Right renal cortex interstitium (tissue), 3 donors: ENCODE measurements at places on chromosomes 13 and 19.

GRCh38 chr19:37977992-37978391 lies 71.0 kb downstream of the SIPA1L3 start:
- DNase-seq: no peak

- no peak for DNase-seq
These were observed 67.4 kb downstream of the GGACT start for GRCh38 chr13:100520936-100521850.

DNA sequence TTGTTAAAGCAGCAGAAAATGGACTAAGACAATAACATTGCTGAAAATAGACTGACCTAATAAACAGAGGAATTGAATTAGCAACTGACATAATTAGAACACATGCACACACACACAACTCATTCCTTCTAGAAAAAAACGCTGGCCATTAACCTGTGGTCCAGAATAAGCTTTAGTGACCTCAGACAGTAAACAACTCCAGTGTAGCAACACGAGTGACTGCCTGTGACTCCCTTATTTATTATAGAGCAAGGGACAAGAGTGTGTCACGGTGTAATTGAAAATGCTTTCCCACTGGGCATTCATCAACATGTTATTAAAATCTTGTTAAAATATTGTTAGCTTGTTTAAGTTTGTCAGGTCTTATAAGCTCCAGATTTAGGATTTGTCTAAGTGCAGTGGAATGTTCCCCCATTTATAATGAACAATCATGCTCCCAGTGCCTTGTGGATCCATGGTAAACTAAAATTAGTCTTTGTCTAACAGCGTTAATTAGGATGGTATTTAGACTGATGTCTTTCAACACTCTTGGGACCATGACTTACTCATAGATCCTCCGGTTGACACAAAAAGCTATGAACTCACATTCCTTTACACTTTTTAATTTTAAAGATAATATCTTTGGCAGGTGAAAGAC lies 111.7 kb upstream of the IRS2 start:
- no peak for DNase-seq

- DNase-seq: no peak
These were observed 53.0 kb downstream of the DPY19L3 start for GRCh38 chr19:32458500-32459123.

DNA sequence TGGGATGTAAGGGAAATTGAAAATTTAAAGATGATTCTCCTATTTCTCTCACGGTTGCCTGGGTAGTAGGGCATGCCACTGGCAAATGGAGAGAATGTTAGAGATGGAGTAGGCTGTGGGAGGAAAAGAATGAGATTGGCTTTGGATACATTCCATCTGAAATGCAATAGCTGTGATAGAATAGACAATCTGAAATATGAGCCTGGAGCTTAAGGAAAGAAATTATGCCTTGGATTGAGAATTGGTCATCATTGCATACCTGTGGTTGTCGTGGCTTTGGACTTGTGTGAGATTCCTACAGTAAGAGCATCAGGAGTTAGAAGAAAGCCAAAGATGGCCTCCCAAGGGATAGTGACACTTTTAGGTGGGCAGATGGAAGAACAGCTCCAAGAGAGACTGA lies 305.1 kb upstream of the SLC10A2 start:
- DNase-seq: no peak

GRCh38 chr13:42405665-42406390 lies 133.9 kb downstream of the AKAP11 start:
- no peak for DNase-seq

- DNase-seq: no peak
These were observed 191.0 kb downstream of the SHISA2 start for GRCh38 chr13:25860862-25861261.

DNA sequence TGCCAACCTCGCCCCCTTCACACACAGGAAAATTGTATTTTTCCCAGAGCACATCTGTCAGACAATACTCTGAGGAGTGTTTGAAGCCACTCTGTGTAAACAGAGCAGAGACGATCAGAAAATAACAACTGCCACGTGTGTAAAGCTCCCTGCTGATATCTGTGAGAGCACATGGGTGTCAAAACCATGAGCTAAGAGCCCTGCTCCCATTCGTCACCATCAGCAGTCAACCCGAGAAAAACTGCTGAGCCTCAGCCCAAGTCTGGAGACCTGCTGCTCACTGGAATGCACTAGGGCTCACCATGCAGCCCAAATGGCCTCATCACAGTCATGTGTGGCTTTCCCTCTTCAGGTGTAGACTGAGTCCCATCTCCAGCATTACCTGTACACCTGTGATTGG lies 304.1 kb downstream of the FGF14 start:
- no peak for DNase-seq

DNA sequence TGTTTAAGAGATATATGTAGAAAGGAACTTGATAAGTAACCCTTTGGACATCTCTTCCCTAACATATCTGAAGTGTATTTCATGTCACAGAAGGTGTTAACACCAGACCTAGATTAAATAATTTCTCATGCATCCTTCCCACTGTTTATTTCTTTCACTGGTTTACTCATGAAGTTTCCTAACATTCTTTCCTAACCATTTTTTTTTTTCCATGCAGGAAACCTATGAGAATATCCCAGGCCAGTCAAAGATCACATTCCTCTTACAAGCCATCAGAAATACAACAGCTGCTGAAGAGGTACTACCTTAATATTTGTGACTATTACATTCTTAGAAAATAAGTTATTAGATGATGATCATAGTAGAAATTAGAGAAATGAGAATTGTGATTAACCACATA lies 28.8 kb downstream of the IPO5 start:
- DNase-seq: no peak

- DNase-seq: no peak
These were observed 118.4 kb downstream of the MYO16 start for GRCh38 chr13:108747843-108748242.

- no peak for DNase-seq
These were observed 1545.1 kb upstream of the PCDH20 start for GRCh38 chr13:62960723-62961122.

DNA sequence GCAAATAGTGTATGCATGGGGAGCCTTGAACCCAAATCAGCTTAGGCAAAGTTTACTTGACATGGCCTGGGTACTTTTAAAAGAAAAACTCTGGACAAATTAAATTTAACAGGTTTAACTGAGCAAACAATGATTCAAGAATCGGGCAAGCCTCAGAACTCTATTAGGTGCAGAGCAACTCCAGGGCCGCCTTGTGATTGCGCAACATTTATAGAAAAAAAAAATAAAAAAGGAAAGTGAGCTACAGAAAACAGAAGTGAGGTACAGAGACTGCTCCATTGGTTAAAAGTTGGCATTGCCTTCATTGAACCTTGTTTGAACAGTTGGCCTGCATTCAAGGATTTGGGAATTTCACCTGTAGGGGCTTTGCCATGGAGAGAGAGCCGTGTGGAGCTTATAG lies 421.0 kb upstream of the TSHZ3 start:
- no peak for DNase-seq

DNA sequence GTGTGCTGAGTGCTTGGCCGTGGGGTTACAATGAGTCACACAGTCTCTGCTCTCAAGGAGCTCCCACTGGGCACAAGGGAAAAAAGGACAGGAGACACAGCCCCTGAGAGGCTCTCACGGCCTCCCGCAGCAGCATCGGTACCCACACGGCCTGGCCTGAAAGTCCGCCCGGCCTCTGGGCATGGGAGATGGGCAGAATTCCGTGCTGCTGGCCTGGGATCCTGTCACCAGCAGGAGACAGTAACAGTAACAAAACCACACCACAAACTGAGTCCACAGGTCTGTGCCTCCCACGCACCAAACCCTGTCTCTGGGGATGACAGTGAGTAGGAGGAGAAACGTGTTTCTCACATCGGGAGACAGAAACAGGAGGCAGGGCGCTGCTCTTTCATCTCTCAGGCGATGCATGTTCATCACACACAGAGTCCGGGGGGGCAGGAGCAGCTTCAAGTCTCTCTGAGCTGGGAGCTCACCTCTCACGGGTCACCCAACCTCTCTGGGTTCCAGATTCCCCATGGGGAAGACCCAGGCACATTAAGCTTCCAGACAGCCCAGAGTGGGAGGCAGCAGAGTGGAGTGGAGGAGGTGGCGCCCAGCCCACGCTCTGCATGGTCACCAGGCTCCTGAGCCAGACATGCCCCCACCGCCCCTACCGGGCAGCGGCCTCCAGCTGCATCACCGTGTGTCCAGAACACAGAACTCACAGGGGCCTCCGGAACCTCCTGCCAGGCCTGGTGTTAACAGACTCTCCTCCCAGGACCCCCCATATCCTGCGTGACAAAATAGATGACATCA lies 124.7 kb upstream of the VSTM2B start:
- DNase-seq: no peak

DNA sequence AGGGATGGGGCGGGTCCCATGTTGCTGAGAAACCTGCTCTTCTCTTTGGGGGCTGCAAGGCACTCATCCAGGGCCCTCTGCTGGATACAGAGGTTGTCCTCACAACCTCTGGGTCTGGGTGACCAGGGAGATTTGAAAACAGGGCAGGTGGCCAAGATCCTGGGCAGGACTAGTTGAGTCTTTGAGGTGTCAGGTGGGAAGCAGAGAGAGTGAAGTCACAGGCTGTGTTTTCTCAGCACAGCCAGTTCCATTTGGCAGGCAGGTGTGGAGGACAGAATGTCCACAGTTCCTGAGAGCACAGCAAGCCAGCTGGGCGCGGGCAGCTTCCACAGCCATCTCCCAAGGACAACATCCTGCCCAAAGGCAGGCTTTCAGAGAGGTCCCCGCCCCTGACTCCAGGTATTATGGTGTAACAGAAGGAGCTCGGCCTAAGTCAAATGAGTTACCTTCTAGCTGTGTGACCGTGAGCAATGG lies 118.8 kb downstream of the NUFIP1 start:
- DNase-seq: no peak

DNA sequence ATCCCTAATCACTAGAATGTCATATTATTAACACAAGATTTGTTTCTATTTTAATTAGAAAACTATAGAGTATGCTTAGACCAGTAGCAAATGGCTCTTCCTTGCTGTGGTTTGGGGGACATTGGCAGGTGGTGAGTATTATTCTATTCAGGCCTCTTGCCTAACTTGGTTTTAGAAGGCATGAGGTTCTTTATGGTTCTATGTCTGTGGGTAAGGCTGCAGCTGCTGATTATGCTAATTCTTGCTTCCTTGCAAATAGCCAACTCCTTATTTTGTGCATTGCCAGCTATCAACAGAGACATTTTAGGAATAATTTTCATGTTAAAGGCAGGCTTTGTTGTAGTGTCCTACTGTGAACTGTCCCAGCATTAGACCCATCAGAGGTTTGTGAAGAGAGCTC lies 1344.9 kb downstream of the UQCRFS1 start:
- DNase-seq: no peak

DNA sequence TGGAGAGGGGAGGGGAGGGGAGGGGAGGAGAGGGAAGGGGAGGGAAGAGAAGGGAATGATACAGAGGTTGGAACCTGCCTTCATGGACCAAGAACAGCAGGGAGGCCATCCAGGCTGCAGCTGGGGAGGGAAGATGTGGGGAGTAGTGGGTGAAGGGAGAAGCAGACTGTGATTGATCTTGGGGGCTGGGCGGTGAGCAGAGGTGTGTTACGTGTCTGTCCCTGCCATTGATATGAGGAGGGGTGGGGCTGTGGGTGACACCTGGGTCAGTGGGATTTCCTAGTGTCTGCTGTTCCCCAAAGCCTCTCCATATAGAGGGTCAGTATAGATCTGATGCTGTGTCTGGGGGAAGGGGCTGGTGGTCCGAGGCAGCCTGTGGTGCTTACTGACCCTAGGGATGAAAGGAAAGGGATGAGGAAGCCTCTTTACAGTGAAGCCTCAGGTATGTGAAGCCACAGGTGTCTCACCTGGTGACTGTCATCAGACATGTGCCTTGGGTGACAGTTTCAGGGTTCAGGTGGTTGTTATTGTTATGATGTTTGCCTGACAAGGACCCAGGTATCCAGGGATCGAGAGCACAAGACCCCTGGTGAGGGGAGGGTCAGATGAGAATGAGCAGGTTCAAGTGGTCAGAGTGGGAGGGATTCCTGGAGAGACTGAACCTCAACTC lies 18.7 kb upstream of the CEACAM1 start:
- DNase-seq: no peak

DNA sequence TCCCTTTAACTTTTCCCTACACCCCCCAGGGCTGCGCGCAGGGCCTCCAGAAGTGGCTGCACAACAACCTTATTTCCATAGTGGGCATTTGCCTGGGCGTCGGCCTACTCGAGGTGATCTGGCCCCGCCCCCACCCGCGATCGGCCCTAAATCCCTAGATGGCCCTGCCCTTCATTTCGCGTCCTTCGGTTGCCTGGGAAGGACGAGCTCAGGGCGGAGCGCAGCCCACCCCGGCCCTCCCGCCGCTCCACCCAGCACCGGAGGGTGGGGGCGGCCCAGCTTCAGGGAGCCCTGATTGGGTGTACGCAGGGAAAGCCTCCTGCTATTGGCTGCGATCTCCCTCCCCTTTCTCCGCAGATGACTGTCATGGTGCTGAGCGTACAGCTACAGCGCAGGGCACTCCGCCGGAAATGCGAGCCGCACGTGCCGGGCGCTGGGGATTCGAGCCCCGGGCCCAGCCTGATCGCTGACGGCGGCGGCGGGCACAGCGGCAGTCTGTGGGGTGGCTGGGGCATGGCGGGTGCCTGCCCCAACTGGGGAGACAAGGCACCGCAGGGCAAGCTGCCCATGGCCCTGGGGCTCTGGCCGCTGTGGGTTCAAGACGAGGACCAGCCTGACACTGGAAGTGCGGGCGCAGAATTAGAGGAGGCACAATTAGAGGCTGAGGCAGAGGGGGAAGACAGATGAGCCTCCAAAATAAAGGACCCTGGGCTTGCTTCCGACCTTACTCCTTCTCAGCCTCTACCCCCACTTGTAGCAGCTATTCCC lies 4.3 kb downstream of the CD37 start:
- peak; percentile 78 for DNase-seq

GRCh38 chr13:66673401-66673800 lies 556.7 kb downstream of the PCDH9 start:
- DNase-seq: no peak

DNA sequence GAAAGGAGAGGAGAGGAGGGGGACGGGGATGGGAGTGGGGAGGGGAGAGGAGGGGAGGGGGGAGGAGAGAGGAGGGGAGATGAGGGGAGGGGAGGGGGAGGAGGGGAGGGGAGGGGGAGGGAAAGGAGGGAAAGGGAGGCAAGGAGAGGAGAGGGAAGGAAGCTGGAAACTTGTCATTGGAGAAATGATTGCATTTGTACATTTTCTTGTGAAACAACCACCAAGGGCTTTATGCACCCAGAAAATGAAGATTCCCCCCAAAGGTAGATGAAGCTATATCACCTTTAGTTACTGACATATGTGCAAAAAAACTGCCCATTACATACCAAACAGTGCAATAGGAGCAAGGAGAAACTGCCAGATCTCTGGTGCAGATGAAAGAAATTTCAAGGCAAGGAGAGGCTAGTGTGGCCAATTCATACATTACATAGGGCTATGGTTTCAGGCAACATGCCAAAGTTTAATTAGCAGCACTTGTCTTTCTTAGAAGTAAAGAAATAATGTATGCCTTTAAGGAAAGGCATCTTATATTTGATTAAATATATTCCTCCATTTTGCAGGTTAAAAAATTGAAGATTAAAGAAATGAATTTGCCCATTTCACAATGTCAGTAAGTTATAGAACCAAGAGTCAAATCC lies 49.5 kb upstream of the STK24 start:
- DNase-seq: no peak

- DNase-seq: no peak
These were observed 10.8 kb downstream of the FFAR2 start for GRCh38 chr19:35458731-35459391.

- peak; percentile 79 for DNase-seq
These were observed at the start of gene ZNF665 for GRCh38 chr19:53192771-53193534. TSS of gene ZNF665 (minus strand) at chr19:53193358. CDS start at chr19:53182898, 10,460 bp downstream.

GRCh38 chr13:88031980-88032559 lies 360.9 kb downstream of the SLITRK5 start:
- no peak for DNase-seq
